ENCODE measurements at places on chromosomes 2 and 18.

DNA sequence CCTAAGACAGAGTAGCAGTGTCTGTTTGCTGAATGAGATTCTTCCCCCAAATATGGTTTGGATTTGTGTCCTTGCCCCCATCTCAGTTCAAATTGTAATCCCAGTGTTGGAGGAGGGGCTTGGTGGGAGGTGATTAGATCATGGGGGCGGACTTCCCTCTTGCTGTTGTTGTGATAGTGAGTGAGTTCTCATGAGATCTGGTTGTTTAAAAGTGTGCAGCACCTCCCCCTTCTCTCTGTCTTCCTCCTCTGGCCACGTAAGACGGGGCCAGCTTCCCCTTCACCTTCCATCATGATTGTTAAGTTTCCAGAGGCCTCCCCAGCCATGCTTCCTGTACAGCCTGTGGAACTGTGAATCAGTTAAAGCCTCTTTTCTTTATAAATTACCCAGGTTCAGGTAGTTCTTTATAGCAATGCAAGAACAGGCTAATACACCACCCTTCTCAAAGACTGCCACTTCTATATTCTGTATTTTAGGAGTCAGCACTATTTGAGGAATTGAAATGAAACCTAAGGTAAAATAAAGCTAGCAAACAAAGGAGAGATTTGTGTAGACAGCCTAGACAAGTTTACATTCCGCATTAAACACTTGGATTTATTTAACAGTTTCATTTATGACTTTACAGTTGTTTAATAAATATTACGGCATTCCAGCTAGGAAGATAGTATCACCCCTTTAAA lies 21.6 kb downstream of the FBXO36 start:
- DNase-seq, result no peak

DNA sequence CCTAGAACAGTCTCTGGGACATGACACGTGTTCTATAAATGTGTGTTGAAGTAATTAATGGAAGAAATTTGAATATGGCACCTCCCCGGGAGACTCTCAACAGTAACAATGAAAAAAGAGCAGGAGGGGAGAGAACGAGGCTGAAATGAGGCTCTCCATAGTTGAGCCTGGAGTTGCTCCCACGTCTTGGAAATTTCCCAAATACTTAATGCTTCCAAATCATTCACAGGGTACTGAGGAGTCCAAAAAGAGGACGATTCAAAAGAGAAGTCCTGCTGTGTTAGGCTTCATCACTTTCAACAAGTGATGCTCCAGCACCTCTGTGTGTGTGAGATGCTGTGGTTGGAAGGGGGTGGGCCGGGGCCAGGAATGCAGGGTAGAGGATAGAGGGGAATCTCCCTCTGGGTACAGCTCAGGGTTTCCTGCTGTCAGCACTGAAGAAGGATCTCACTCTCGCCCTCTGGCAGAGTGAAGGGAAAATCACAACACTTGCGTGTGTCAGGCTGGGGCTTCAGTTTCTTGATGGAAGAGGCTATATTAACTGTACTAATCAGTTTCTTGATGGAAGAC lies 18.1 kb upstream of the ZNF407 start:
- DNase-seq, result no peak

DNA sequence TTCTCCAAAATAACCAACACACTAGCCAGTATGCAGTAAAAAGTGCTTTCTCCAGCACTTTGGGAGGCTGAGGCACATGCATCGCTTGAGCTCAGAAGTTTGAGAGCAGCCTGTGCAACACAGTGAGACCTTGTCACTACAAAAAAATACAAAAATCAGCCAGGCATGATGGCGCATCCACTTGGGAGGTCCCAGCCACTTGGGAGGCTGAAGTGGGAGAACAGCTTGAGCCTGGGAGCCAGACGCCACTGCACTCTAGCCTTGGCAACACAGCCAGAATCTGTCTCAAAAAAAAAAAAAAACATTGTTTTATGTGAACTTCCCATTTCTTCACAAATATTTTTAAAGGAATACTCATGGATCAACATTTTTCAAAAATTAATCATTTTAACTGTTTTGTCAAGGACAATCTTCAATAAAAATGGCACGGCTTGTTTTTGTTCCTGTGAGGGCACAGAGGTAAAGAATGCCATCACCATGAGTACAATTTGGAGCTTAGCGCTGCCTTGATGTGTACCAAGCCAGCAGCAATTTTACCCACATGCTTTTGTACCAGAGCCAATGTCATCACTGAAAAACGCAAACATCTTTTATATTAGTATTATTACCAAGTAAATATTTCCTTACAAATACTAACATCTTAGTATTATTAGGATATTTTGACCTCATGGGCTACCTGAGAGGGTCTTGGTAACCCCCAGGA lies 26.7 kb downstream of the RAB1A start:
- DNase-seq, result no peak

- no peak for DNase-seq
Observed at GRCh38 chr18:43161528-43161927, 46.0 kb upstream of the RIT2 start.

- DNase-seq, result no peak
Observed at GRCh38 chr2:235083822-235084221, 132.0 kb downstream of the SH3BP4 start.

- no peak for DNase-seq
Observed at GRCh38 chr2:210461401-210461800, 15.2 kb downstream of the LANCL1 start.

Measured in GM10248 (cell line).